ENCODE measurements at places on chromosomes 5 and 9. TPM values are rescaled to one million over a fixed set of nuclear protein-coding genes. Genes with fewer than 3 reads are reported as not detected.

DNA sequence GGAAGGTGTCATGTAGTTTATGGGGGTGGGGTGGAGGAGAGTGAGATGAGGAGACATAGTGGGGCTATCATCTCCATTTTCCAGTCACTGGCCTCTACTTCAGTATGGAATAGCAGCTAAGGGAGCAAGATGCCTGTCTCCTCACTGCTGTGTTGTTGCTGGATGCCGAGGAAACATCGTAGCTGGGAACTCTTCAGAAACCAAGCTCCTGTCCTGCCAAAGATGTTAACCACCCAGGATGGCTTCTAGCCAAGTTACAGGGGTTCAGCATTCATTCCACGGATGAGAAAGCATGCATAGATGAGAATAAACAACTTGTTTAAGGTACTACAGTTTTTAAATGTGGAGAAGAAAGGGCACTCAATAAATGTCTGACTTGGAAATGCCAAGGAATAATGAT lies 226.5 kb downstream of the ASTN2 start:
- no peak for DNase-seq

- no peak for DNase-seq
These were observed 26.2 kb downstream of the AKNA start for GRCh38 chr9:114361542-114361941.

Gene FBN2
- 0.68 TPM for total RNA-seq

Gene LCN10
- total RNA-seq: 9.4 TPM

GRCh38 chr9:79129865-79130480 lies 441.8 kb upstream of the TLE4 start:
- DNase-seq: no peak

Gene C6
- total RNA-seq: 0.49 TPM

DNA sequence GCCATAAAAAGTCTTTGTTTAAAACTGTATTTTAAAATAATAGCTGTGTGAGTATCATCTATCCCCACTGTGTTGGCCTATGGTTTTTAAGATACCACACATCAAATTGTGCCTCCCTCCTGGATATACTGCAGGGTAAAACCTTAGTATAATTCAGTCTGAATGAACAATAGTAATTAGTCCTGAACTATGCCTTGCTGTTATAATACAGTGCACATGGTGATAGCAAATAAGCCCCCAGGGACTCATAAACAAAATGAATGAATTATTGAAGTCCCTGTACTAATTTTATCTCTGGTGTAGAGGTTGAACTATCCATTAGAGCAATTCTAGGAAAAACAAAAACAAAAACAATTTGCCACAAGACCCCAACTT lies 142.7 kb upstream of the ADAMTSL1 start:
- no peak for DNase-seq

GRCh38 chr9:125508249-125508648 lies 198.8 kb downstream of the MAPKAP1 start:
- no peak for DNase-seq

- DNase-seq: no peak
These were observed 480.2 kb upstream of the PTPRD start for GRCh38 chr9:11092974-11093373.
